ENCODE measurements at places on chromosomes 7 and 10.

DNA sequence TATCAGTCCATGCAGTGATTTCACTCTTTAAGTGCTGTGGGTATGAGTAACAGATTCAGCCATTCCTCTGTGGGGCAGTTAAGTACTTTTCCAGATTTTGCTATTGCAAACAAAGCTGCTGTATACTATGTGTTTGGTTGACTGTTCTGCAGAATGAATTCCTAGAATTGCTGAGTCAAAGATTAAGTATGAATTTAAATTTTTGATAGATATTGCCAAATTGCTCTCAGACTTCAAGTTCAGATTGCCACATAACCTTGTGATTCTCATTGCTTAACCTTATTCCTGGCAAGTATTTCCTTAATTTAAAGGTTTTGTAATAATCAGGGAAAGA lies 21.6 kb upstream of the SAR1A start:
- DNase-seq: no peak

DNA sequence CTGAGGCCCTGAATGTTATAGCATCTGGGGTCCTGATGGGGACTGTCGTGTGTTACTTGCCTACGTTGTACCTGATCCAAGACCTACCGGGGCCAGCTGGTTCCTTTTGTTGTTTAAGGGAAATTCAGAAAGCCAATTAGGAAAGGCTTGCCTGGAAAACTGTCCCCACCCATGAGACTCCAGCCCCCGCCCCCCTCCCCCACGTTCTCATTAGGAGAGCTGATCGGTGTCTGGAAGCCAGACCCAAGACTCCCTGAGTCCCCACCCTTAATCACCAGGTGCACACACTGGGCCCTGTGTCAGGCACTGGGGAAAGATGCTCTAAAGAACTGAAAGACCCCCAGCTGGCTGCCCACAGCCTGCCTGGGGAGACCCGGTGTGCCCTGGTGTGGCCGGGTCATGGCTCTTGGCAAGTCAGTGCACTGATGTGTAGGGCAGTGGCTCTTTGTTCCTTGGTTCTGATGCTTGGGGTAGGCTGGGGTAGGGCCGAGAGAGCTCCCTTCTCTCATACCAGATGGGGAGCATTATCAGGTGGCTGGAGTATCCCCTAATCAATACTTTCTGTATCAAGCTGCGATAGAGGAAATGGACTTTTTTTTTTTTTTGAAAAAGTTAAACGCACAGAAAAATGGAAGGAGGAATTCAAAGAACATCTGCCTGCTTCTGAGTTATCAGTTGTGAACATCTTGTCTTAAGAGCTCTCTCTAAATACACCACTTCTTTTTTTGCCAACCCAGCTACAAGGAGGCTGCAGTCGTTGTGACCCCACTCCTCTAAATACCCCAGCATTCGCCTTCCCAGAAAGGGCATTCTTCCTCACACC lies 16.9 kb downstream of the TSPAN15 start:
- DNase-seq: no peak

- DNase-seq: no peak
These were observed 775.5 kb downstream of the LRMDA start for GRCh38 chr10:76206797-76207352.

- peak; percentile 26 for DNase-seq
These were observed 143.1 kb upstream of the STK17A start for GRCh38 chr7:43439631-43440401.

GRCh38 chr7:73817121-73817520 lies 13.7 kb upstream of the CLDN4 start:
- no peak for DNase-seq

DNA sequence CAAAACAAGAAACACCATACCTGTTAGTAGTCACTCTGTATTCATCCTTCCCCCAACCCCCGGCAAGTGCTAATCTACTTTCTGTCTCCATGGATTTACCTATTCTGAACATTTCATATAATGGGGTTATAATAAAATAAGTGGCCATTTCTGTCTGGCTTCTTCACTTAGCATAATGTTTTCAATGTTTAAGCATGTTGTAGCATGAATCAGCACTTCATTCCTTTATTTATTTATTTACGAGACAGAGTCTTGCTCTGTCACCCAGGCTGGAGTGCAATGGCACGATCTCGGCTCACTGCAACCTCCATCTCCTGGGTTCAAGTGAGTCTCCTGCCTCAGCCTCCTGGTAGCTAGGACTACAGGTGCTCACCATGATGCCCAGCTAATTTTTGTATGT lies 69.2 kb downstream of the HIP1 start:
- DNase-seq: no peak

Measured in CD4-positive, alpha-beta T cell treated with Interferon gamma for 1 hour (primary cell).